Pancreas (tissue), 10 donors: ENCODE measurements at places on chromosomes 2 and 18. TPM values are rescaled to one million over a fixed set of nuclear protein-coding genes. Genes with fewer than 3 reads are reported as not detected.

TSPYL6 gene
- not detected for total RNA-seq

MPP4 gene
- total RNA-seq: not detected

AGXT gene
- total RNA-seq: 0.76 TPM

UGT1A3 gene
- total RNA-seq: not detected
